ENCODE measurements at places on chromosomes 6 and 20.
A peak's percentile ranks its signal among the peaks of the same experiment; 100 is the strongest.

DNA sequence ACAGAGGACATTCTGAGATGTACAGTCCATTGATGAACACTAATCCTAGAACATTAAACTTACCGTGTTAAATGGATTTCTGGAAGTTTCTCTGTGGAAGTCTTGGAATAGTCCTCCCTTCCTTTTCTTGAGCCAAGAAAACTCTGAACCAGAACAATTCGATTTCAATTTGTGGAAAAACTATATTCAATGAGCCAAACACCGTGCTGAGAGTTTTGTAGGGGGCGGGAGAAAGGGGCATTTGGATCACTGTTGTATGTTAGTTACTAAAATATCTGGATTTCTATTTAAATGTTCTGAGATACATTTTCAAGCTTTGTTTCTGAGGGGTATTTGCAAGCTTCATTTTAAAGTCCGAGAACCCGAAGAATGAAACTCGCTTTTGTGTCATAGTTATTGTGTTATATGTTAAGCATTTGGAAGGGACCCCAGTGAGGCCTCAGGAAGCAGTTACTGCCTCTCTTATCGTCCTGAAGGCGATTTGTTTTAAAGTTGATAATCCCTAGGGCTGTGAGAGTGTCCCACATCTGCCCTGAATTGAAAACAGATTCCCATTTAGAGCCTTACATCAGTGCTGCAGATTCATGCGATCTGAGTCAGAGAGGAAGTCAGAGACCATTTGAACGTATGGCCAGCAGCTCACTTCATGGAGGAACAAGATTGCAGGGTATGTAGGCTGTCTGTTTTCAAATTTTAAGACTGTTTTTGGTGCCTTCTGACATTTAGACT, 70.8 kb upstream of the SASH1 start:
- no peak for DNase-seq

GRCh38 chr6:22099231-22099630, 197.6 kb downstream of the PRL start:
- DNase-seq, result peak; percentile 41

DNA sequence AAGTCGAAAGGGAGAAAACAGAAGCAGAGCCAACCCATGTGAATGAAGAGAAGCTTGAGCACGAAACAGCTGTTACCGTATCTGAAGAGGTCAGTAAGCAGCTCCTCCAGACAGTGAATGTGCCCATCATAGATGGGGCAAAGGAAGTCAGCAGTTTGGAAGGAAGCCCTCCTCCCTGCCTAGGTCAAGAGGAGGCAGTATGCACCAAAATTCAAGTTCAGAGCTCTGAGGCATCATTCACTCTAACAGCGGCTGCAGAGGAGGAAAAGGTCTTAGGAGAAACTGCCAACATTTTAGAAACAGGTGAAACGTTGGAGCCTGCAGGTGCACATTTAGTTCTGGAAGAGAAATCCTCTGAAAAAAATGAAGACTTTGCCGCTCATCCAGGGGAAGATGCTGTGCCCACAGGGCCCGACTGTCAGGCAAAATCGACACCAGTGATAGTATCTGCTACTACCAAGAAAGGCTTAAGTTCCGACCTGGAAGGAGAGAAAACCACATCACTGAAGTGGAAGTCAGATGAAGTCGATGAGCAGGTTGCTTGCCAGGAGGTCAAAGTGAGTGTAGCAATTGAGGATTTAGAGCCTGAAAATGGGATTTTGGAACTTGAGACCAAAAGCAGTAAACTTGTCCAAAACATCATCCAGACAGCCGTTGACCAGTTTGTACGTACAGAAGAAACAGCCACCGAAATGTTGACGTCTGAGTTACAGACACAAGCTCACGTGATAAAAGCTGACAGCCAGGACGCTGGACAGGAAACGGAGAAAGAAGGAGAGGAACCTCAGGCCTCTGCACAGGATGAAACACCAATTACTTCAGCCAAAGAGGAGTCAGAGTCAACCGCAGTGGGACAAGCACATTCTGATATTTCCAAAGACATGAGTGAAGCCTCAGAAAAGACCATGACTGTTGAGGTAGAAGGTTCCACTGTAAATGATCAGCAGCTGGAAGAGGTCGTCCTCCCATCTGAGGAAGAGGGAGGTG, 38.7 kb downstream of the ZBTB2 start:
- DNase-seq, result no peak

DNA sequence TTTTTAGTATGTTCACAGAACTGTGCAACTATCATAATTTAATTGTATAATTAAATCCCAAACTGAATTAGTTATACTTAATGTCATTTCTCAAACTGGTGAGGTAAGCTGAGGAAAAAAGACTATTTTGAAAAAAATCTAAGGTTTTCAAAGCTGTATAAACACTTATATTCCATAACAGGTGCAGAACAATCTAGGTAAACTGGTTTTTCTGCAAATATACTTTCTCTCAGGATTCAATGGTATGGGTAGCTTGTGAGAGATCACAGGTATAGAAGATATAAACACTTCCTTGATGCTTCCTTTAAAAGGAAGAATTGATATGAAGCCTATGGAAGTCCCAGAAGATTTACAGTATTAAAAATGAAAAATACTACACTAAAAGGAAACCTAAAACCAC, 33.7 kb downstream of the NOL7 start:
- DNase-seq, result no peak
